ENCODE measurements at places on chromosomes 1 and 21.

GRCh38 chr1:180301135-180301742 is 71.2 kb downstream of the LHX4 start:
- DNase-seq = no peak

DNA sequence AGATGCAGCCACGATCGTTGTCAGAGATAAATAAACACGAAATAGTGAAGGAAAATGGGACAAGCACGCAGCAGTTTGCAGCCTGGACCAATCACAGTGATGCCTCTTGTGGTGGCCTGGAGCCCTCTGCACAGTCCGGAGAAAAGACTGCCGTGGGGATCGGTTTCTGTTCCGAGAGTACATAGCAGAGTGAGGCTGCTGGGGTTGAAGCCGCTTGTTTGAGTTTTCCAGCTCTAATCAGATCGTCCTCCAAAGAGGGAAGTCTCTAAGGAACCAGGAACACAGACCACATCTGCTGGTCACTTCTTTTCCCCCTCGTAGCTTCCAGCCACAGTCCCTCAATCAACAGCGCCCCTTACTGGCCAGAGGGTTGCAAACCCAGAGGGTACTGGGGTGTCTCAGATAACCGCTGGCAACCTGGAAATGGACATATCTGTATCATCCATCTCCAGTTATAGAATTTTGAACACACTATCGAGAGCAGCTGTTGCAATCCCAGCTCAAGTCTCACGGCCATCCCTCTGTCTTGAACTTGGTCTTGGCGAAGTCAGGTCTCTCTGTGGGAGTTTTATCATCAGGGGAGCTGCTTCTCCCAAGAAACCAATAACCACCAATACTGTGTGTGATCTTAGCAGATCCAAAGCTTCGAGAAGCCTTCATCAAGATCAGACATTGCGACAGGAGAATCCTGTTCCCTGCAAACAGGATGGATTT is 57.4 kb downstream of the OLIG1 start:
- DNase-seq = peak; percentile 31

GRCh38 chr1:247588060-247588459 is at the start of gene OR2G2:
Gene OR2G2, plus strand, starts transcription at chr1:247588360. Its CDS starts 0 bp downstream, at chr1:247588360.
- no peak for DNase-seq

- no peak for DNase-seq
Measured at GRCh38 chr1:29713857-29714256, 477.5 kb downstream of the PTPRU start.

DNA sequence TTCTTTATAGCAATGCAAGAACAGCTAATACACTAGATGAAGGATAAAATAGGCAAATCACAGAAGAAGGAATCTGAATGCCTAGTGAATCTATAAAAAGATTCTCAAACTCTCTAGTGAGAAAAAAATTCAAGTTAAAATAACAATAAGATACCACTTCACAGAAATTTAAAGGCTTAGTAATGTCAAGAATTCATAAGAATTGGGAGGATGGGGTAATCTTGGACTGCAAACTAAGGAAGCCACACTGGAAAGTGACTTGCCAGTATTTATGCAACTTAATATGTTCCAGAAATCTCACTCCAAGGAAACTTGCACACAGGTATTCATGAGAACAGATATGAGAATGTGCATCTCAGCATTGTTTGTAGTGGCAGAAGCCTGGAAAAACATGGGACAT is 38.9 kb upstream of the PRRC2C start:
- DNase-seq = no peak

- DNase-seq = no peak
Measured at GRCh38 chr1:36851595-36851994, 182.7 kb downstream of the GRIK3 start.

- no peak for DNase-seq
Measured at GRCh38 chr1:48931506-48932192, 155.0 kb upstream of the BEND5 start.

- no peak for DNase-seq
Measured at GRCh38 chr1:161082996-161083747, 6.2 kb downstream of the NECTIN4 start.

DNA sequence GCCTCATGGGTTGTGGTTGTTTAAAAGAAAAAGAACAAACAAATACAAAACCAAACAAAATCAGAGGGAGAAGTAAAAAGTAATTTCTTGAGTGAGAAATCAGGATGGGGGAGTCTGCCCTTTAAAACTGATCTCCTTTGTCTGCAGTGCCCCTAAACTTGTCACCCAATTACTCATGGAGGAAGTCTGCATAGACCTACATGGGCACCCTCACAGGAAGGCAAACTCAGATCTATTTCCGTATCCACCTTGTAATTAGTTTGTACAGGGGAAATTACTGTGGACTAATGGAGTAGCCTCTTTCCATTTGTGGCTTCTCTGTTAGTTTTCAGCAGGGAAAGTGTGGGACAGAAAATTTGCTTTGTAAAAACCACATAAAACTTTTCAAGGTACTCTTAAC is 600.4 kb downstream of the ADGRL2 start:
- DNase-seq = no peak

DNA sequence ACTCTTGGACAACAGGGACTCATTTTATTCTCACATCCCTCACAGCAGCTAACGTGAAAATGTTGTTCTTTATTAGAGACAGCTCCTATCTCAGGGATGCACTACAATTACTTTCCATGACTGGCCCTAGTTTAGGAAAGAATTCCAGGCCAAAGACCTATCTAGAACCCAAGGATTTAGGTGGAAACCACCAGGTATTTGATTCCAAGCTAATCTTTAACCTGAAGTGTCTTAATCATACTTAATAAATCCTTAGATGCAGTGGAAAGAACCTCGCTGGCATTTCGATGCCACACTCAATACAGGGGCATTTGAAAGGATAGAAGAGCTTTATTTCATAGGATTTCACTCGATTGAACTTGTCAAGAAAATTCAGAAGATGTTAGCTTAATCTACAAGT is 218.3 kb downstream of the KIF26B start:
- no peak for DNase-seq

DNA sequence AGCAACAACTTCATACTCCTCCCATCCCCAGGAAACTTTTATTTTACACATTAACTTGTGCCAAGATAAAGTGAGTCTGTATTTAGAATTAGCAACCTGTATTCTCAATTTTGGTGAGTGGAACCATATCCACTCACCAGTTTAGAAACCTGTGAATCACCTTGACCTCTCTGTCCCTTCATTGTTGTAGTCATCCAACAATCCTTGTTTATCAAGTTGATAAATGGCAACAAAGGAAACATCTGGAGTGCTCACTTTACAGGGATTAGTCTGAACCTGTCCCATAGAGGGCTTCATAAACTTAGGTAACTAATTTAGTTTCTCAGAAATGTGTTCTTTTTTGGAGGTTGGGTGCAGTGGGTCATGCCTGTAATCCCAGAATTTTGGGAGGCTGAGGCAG is 3.9 kb upstream of the CLSPN start:
- no peak for DNase-seq

DNA sequence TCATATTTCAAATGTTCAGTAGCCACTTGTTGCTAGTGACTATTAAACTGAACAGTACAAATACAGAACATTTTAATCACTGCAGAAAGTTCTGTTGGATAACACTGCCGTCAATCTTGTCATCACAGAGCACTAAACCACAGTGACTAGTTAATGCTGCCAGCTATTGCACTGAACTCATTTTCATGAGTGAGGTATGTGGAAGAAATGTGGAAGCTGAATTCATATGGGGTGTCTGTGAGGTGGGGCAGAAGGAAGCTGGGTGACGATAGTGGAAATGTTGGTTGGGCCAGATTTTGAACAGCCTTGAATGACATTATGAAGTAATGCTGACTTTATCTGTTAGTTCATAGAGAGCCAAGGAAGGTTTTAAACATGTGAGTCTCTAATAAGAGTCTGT is 49.6 kb downstream of the OSBPL9 start:
- DNase-seq = no peak

GRCh38 chr1:206030714-206031113 is 7.0 kb upstream of the CTSE start:
- DNase-seq = peak; percentile 31

- no peak for DNase-seq
Measured at GRCh38 chr21:16279731-16280581, 550.2 kb downstream of the USP25 start.

DNA sequence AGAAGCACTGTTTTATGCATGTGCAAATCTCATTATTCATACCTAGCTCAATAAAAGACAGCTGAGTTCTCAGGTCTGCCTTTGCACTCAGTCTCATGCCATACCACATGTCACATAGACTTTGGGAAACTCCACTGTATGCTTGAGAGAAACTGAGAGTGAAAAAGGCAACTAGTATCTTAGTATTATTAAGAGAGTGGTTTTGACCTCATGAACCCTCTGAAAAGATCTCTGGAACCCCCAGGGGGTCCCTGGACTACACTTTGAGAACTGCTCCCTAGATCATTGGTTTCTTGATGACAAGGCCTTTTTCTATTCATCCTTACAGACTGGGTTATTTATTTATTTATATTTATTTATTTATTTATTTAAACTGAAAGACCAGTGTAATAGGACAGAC is 3.7 kb upstream of the RHEX start:
- DNase-seq = no peak

DNA sequence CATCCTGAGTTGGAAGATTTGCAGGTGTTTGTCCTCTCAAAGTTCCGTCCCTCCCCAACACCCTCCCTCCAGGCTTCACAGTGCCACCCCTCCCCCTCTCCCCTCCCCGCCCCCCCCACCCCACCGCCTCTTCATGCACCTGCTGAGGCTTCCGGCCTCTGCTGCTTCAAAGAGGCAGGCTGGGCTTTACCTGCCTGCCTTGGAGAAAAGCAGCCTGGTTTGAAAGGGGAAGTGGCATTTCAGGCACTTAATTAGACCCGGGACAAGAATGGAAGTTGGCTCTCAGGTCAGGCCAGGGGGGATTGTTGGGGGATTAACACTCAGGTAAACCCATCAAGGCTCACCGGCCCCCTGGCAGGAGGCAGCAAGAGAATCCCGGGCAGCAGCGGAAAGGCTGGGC is 21.1 kb downstream of the PAX7 start:
- no peak for DNase-seq

- no peak for DNase-seq
Measured at GRCh38 chr1:45723248-45723930, 27.1 kb downstream of the IPP start.

DNA sequence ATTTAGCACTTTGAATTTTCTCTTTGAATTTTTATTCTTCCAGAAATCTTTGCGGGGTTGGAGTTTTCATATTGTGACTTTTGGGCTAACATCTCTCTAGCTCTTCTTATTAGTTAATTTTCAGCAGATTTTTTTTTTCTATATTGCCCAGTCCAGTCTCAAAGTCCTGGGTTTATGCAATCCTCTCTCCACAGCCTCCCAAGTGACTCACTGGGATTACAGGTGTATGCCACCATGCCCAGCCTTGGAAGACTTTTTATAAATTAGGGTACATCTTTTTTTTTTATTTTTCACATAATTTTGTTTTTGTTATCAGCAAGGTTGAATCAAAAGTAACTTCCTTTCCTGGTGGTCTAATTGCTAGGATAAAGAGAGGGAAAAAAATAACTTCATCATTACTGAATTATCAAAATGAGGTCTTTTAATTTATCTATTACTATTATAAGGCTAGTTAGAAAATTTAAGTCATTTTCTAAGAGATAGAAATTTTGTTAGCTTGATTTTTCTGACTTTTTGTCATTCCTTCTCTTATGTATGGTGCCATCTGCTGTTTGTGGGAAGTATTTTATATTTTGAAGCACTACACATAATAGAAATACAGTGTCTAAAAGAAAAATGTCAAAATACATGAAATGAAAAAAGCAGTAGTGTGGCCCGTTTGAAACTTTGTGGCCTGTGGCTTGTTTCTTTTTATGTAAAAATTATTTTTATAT is 273.4 kb upstream of the CACYBP start:
- no peak for DNase-seq

Data from stimulated activated CD8-positive, alpha-beta memory T cell treated with anti-CD3 and anti-CD28 coated beads, Interleukin-7, amount 100 ng/mL, for 1 hour (primary cell).